Endodermal cell (in vitro differentiated cells): ENCODE measurements at places on chromosomes 5 and 9. TPM values are rescaled to one million over a fixed set of nuclear protein-coding genes. Genes with fewer than 3 reads are reported as not detected.

The MEGF10 gene
- total RNA-seq = 9.5 to 12.7 TPM (median 10.1 TPM) in 3 replicates

The ASPN gene
- total RNA-seq = not detected in 3 replicates

The OBP2B gene
- not detected in 2 replicates for total RNA-seq

The IFNA2 gene
- total RNA-seq = not detected in 2 replicates

The MRPL22 gene
- 96.6 to 177 TPM (median 104 TPM) in 3 replicates for total RNA-seq

The EQTN gene
- total RNA-seq = not detected in 2 replicates

DNA sequence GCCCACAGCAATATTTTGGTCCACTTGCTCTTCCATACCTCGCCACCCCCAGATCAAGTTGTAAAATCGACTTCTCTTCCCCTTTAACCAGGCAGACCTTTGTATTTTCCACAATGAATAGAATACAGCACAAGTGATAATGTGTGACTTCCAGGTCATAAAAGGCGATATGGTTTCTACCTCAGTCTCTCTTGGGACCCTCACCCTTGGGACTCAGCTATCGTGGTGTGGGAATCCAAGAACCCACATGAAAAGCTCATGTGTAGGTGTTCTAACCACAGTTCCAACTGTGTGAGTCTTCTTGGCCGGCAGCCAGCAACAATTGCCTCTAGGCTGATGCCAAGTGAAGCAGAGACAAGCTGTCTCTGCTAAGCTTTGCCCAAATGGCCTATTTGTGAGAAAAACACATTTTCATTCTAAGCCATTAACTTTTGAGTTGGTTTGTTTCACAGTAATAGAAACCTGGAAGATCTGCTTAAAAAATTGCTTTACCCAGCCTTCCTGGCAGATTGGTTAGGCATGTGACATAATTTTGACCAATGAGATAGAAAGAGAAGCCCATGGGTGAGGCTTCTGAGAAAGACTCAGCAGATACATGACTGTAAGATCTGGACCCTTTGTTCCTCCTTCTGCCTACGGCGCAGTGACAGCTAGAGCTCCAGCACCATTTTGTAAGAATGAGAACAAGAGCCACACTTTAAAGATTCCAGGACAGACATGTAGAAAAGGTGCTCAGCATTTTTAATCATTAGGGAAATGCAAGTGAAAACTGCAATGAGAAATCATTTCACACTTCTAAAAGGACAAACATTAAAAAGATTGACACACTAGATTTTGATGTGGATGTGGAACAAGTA lies 18.3 kb upstream of the MLLT3 start:
- H3K36me3 ChIP-seq = no peaks in the 10 kb centered on the region
- no peak overlapping the region for H3K27ac ChIP-seq
- DNase-seq = no peak
- H3K4me3 ChIP-seq = no peak overlapping the region
